ENCODE measurements at places on chromosomes 2 and 18. TPM values are rescaled to one million over a fixed set of nuclear protein-coding genes. Genes with fewer than 3 reads are reported as not detected.

Gene CFAP65
- total RNA-seq: 5.8 TPM

Gene TLX2
- not detected for total RNA-seq

Gene CD8B2
- not detected for total RNA-seq

- H3K4me3 ChIP-seq: no peak overlapping the region
- H3K27me3 ChIP-seq: no peaks in the 10 kb centered on the region
- DNase-seq: no peak
- H3K27ac ChIP-seq: no peak overlapping the region
- no peaks in the 10 kb centered on the region for H3K4me1 ChIP-seq
These were observed 48.0 kb downstream of the SERPINB8 start for GRCh38 chr18:64017870-64018269.

DNA sequence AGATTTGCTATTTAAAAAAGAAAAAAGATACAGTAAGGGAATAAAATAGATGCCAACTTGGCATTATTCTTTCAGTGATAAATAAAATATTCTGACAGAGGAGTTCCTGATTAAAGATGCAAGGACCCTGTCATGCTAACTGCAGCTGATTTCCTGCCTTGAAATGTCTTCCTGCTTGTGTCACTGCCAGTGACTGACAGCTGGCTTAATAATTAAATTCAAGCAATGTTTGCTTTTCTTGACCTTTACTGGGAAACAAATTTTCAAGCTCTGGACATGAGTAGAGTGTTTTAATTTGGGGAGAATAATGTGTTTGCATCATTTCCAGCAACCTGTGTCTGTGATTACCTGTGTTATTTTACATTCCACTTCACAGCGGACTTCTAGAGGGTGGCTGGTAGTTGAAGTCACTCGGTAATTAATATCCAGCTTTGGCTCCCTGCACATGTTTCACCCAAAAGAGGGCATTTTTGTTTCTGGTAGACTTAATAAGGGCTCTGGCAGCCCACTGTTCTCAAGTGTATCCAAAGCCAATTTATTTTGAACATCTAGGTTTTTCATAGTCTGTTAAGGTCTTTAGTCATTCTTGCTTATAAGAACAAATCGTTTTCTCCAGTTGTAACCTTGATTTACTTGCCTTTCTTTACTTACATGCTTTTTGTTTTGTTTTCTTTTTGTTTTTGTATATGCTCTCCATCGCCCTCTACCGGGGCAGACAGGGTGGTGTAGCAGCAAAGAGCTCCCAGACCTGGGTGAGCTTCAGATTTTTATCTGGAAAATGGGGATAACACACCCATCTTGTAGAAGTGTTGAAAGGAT, 48.5 kb upstream of the PROKR1 start:
- DNase-seq: no peak
- peak overlapping the region; percentile 6 for H3K4me3 ChIP-seq
- no peaks in the 10 kb centered on the region for H3K27me3 ChIP-seq
- H3K36me3 ChIP-seq: no peaks in the 10 kb centered on the region

GRCh38 chr2:144405982-144406788, 113.7 kb downstream of the ZEB2 start:
- no peak overlapping the region for H3K4me3 ChIP-seq
- no peaks in the 10 kb centered on the region for H3K27me3 ChIP-seq
- H3K4me1 ChIP-seq: peaks cover 3% of the 10 kb centered on the region
- no peak for DNase-seq
- H3K27ac ChIP-seq: no peak overlapping the region

GRCh38 chr2:64697297-64698176, 43.8 kb upstream of the SERTAD2 start:
- no peaks in the 10 kb centered on the region for H3K4me1 ChIP-seq
- no peaks in the 10 kb centered on the region for H3K27me3 ChIP-seq
- no peak overlapping the region for H3K4me3 ChIP-seq
- no peaks in the 10 kb centered on the region for H3K36me3 ChIP-seq

DNA sequence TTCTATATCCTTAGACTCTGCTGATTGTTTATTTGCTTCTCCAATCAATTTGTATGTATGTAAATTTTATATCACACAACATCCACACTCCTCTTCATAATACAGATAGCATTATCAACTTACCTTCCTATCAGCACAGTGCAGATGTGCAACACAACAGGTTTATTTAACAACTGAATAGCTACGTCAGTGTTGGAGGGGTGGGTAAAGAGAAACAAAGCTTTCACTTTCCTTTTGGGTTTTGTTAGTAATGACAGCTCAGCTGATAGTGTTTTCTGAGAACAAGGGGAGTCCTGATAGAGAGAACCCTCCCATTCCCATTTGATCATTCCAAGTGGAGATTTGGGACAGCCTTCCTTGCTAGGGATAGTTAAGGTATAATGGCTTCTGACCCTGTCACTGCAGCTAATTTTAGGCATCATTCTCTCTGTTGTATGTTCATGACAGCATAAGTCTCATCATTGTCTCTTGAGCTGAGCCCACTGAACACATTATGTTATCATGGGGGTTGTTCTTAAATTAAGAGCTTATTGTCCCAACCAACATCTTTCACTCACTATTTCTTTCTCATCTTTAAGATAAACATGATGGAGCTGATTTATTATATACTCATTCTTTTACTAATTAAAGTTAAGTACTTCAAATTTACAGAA, 227.7 kb downstream of the GPD2 start:
- H3K27me3 ChIP-seq: no peaks in the 10 kb centered on the region
- no peak overlapping the region for H3K27ac ChIP-seq
- DNase-seq: no peak
- no peak overlapping the region for H3K4me3 ChIP-seq

DNA sequence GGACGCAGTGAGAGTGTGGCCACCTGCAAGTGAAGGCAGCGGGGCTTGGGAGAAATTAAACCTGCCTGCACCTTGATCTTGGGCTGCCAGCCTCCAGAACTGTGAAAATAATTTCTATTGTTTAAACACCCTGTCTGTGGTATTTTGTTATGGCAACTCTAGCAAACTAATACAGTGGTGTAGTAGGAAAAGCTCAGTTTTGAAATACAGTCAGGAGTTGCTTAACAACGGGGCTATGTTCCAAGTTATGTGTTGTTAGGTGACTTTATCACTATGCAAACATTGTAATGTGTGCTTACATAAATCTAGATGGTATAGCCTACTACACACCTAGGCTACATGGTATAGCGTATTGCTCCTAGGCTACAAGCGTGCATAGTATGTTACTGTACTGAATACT, 93.4 kb upstream of the FN1 start:
- H3K27me3 ChIP-seq: no peaks in the 10 kb centered on the region
- no peaks in the 10 kb centered on the region for H3K4me1 ChIP-seq
- H3K36me3 ChIP-seq: no peaks in the 10 kb centered on the region
- DNase-seq: no peak

DNA sequence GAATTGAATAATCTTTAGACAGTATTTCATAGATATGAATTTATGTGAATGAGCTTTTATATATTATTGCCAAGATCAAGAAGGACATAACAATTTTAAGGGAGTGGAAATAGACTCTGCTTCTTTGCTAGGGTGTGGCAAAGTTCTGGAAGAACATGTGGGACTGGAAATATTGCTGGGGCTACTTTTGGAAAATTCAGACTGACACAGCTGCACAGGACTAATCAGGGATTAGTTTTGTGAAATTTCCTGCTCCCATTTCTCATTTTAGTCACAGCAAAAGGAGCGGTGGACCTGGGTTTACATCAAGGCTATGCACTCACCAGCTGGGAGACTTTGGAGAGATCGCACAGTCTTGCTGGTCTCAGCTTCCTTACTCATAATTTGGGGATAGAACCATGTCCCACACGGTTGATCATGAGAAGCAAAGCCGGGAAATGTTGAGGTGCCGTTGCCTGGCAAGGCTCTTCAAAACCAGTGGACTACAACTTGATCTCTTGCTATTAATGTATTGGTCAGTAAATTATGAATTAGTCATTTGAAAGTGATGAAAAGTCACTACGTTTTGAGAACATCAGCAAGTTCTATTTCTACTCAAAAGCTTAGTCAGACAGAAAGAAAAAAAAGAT, 42.4 kb downstream of the IL1RL2 start:
- peak overlapping the region; percentile 92 for H3K27ac ChIP-seq
- no peak for DNase-seq
- no peaks in the 10 kb centered on the region for H3K36me3 ChIP-seq
- H3K27me3 ChIP-seq: no peaks in the 10 kb centered on the region
- no peak overlapping the region for H3K4me3 ChIP-seq
- peaks cover 32% of the 10 kb centered on the region for H3K4me1 ChIP-seq

GRCh38 chr2:121235542-121235941, 49.5 kb downstream of the TFCP2L1 start:
- H3K36me3 ChIP-seq: peaks cover 39% of the 10 kb centered on the region
- no peaks in the 10 kb centered on the region for H3K4me1 ChIP-seq
- no peak overlapping the region for H3K27ac ChIP-seq
- H3K4me3 ChIP-seq: no peak overlapping the region

DNA sequence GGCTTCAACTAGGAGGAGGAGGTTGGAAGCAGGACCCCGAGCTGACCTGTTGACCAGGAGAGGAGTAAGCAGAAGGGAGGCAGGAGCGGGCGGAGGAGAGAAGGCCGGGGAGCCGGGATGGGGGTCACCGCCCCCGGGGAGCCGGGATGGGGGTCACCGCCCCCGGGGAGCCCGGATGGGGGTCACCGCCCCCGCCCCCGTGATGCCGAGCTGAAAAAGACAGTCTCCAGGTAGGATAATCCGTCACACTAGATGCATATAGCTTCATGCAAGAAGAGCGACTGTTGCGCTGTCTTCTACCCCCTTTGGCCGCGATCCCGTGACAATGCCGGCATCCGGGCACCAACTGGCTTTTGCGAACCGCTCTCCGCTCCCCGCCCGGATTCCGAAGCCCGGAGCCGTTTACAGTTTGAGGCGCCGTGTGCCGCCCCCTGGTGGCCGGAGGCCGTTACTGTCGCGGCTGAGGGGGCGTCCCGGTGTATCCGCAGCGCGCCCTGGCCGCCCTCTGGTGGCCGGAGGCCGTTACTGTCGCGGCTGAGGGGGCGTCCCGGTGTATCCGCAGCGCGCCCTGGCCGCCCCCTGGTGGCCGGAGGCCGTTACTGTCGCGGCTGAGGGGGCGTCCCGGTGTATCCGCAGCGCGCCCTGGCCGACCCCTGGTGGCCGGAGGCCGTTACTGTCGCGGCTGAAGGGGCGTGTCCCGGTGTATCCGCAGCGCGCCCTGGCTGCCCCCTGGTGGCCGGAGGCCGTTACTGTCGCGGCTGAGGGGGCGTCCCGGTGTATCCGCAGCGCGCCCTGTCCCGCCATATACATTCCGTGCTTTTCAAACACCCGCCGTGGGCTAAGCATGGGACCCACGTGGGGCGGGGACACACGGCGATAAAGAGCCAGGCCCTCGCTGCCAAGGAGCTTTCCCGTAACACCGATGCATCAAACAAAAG, 89.6 kb downstream of the ACTR3 start:
- DNase-seq: no peak
- H3K36me3 ChIP-seq: peaks cover 10% of the 10 kb centered on the region
- H3K4me3 ChIP-seq: no peak overlapping the region
- no peak overlapping the region for H3K27ac ChIP-seq
- no peaks in the 10 kb centered on the region for H3K27me3 ChIP-seq

GRCh38 chr18:68714366-68714711, 569 bp downstream of the TMX3 start:
- H3K36me3 ChIP-seq: peaks cover 13% of the 10 kb centered on the region
- DNase-seq: no peak
- peak overlapping the region; percentile 84 for H3K4me3 ChIP-seq
- H3K4me1 ChIP-seq: peaks cover 13% of the 10 kb centered on the region
- H3K27ac ChIP-seq: peak overlapping the region; percentile 92
- no peaks in the 10 kb centered on the region for H3K27me3 ChIP-seq
